ENCODE measurements at places on chromosomes 11 and 22.

- DNase-seq, result no peak
Observed at GRCh38 chr11:110481523-110481922, 51.8 kb downstream of the FDX1 start.

GRCh38 chr22:46641811-46642266 lies 21.7 kb downstream of the GRAMD4 start:
- DNase-seq, result no peak

DNA sequence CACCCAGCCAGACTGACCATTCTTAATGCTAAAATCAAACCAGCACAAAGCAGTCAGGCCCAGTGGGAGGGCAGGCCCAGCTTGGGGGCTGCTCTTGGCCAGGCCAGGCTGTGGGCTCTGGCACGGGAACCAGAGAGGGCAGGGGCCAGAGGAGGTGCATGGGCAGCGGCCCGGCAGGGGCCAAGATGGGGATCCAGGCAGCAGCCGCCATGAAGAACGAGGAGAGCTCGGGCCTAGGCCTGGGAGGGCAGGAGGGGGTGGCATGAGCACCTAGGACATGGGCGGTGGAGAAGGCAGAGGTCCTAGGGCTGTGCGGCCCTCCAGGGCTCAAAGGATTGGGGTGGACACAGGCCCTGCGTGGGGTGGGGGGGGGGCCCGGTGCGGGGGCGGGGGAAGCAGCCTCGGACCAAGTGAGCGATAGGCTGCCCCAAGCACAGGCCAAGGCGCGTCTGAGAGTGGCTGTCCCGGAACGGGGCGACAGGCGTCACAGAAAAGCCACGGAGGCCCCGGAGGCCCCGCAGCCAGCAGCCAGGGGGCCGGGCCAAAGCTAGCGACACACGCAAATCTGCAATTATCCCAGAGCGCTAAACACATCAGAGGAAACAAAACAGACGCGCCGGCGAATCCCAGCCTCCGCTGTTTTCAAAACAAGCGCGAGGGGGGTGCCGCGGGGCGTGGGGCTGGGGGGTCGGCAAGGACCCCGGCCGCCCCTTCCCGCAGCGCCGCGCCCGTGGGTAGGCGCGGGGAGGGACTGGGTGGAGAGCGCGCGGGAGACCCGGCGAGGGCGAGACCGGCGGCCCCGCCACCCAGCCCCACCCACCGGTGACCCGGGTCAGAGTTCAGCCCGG lies 8.3 kb downstream of the PLXNB2 start:
- no peak for DNase-seq

DNA sequence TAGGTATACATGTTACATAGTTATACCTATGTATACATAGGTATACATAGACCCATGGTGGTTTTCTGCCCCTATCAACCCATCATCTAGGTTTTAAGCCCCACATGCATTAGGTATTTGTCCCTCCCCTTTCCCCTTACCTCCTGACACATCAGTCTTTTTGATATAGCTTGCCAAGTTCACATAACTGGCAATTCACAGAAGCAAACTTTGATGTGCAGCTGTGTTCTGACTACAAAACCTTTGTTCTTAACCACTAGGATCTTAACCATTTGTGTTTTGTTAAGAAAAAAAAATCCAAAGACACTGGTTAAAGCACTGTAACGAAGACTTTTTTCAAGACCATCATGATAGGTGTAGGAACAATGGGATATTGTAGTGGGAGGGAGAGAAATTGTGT lies 42.9 kb upstream of the SLC5A1 start:
- no peak for DNase-seq

- DNase-seq, result no peak
Observed at GRCh38 chr11:107996006-107996776, 12.5 kb upstream of the CUL5 start.
